ENCODE measurements at places on chromosomes 4 and X. TPM values are rescaled to one million over a fixed set of nuclear protein-coding genes. Genes with fewer than 3 reads are reported as not detected.

Gene NDST3
- 0.27 TPM for total RNA-seq

DNA sequence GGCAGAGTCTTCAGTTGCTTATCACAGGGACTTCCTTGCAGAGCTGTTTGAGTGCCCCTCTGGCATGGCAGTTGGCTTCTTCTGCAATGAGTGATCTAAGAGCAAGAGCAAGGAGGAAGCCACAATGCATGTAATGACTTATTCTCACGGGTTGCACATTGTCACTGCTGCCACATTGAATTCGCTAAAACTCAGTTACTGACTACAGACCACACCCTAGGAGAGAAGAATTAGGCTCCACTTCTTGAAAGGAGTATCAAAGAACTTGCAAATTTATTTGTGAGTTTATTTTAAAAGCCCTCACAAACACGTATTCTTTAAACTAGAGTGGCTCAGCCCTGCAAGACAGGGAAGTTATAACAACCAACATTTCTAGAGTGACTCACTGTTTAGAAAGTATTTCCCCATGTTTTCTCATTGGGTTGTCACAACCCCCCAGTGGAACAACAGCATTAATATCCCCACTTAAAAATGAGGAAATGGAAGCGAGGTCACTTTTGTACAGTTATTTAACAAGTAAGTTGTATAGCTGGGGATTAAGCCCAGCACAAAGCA is 32.4 kb upstream of the RBPJ start:
- DNase-seq: peak; percentile 80

DNA sequence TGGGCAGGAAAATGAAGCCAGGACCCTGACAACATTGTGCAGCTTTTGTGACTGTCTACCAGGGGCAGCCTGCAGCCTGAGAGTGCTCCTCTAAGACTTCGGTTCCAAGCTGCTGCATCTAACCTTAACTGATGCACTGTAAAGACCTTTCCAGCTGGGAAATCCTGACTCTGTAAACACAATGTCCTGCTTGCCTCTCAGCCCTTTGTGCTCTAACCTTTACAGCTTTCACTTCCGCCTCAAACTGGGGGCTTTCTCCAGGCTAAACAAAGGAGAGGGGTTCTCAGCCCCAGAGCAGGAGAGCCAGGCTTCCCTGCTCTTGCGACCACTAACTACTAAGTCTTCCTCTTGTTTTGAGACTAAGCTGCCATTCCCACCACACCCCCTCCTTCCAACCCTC is 19.3 kb upstream of the RASL11B start:
- no peak for DNase-seq

DNA sequence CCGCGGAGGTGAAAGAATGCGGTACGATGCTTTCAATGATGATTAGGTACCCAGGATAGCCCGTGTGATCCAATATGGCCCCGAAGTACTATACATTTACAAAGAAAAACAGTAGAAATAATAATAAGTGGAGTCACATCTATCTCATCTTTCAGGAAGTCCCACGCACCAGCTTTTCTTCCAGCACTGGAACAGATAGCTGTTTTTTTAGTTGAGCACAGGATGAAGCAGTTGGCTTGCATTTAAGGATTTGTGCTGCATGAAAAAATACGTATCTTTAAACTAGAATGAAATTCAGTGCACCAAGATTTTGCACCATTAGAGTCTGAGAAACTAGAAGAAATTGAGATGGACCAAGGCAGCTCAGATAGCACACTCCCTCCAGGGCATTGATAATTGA is 44.1 kb downstream of the SMIM20 start:
- no peak for DNase-seq

Gene GSPT2
- 5.1 TPM for total RNA-seq

All from hematopoietic multipotent progenitor cell (in vitro differentiated cells).